ENCODE measurements at places on chromosomes 6 and 20. TPM values are rescaled to one million over a fixed set of nuclear protein-coding genes. Genes with fewer than 3 reads are reported as not detected.

The TBC1D20 gene
- 29.0 TPM for total RNA-seq

GRCh38 chr6:30071081-30071818 lies 4.3 kb downstream of the PPP1R11 start:
- no peak overlapping the region for H3K27ac ChIP-seq
- DNase-seq, result no peak
- H3K36me3 ChIP-seq, result peaks cover 3% of the 10 kb centered on the region
- no peak overlapping the region for H3K4me3 ChIP-seq

GRCh38 chr6:38349795-38350194 lies 289.9 kb downstream of the BTBD9 start:
- no peak overlapping the region for H3K4me3 ChIP-seq
- no peak for DNase-seq
- no peak overlapping the region for H3K27ac ChIP-seq
- H3K4me1 ChIP-seq, result no peaks in the 10 kb centered on the region

DNA sequence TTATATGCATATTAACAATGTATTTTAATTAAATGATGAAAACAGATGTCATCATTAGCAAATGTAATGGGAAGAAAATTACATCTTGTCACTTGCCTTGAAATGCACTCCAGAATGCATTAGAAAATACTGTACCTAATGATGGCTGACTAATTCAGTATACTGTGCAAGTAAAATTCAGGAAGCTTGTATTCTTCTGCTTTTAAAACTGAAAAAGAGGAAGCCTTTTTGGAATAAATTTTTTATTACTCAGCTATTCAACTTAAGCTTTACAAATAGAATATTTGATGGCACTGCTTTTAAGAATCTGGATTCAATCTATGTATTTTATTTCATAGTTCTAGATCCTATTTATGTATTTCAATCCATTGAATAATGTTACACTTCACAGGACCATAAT lies 195.5 kb downstream of the RIMS1 start:
- no peak for DNase-seq
- no peak overlapping the region for H3K27ac ChIP-seq
- H3K36me3 ChIP-seq, result no peaks in the 10 kb centered on the region
- H3K4me1 ChIP-seq, result no peaks in the 10 kb centered on the region
- no peak overlapping the region for H3K4me3 ChIP-seq
- no peaks in the 10 kb centered on the region for H3K27me3 ChIP-seq

Data from esophagus squamous epithelium (tissue), 5 donors.